WERI-Rb-1 (cell line): ENCODE measurements at places on chromosomes 2 and 18.

- no peak for DNase-seq
Measured at GRCh38 chr18:63828656-63829055, 53.4 kb downstream of the SERPINB7 start.

GRCh38 chr2:216071111-216071851, 10.3 kb downstream of the PECR start:
- no peak for DNase-seq

GRCh38 chr2:170022692-170023091, 155.3 kb upstream of the MYO3B start:
- no peak for DNase-seq

GRCh38 chr2:210553373-210553772, 3.0 kb upstream of the CPS1 start:
- DNase-seq, result no peak

DNA sequence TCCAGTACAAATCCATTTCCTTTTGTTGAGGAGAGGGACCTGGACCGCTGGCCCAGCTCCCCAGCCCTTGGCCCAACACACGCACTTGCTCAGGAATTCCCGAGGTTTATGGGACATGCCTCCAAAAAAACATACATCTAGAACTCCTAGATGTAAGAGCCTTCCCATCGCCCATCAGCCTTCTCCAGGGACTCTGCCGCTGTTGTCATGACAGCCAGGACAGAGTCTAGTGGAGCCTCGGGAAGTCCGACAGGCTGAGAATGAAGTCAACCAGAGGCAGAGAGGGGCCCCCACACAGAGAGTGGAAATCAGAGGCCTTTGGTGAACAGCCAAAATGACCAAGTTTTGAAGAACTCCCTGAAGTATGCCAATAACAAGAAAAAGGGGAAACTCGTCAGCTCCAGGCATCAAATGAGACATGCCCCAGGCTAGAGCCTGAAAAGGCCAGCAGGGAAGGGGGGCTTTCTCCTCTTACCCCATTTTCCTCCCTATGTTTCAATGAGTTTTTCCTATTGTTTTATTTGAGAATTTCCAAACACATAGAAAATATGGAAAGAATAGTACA, 43.2 kb upstream of the CAB39 start:
- DNase-seq, result no peak

- DNase-seq, result peak; percentile 63
Measured at GRCh38 chr18:50745945-50746344, 73.9 kb downstream of the MRO start.

DNA sequence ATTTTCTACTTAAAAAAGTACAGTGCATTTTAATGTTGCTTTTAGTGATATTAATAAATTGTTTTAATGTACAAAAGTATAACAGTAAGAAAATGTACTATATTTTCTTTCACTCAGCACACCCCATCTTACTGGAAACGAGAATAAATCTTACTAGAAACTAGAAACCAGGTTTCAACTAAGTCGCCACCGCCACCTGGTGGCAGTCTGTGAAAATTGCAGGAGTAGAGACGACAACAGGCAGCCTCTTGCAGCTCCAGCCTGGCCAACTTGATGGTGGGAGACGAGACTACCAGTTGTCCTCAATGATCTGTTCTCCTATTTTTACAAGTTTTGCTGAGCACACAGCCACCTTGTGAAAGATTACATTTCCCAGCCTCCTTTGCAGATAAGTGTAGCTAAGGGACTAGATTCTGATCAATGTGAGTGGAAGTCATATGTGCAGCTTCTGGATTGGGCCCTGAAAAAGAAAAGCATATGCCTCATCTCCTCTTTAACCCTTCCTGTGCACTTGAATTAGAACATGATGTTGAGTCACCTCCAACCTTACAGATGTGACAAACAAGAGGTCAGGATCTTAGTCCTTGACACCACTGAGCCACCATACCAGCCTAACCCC, 8.7 kb downstream of the OTOF start:
- peak; percentile 87 for DNase-seq

DNA sequence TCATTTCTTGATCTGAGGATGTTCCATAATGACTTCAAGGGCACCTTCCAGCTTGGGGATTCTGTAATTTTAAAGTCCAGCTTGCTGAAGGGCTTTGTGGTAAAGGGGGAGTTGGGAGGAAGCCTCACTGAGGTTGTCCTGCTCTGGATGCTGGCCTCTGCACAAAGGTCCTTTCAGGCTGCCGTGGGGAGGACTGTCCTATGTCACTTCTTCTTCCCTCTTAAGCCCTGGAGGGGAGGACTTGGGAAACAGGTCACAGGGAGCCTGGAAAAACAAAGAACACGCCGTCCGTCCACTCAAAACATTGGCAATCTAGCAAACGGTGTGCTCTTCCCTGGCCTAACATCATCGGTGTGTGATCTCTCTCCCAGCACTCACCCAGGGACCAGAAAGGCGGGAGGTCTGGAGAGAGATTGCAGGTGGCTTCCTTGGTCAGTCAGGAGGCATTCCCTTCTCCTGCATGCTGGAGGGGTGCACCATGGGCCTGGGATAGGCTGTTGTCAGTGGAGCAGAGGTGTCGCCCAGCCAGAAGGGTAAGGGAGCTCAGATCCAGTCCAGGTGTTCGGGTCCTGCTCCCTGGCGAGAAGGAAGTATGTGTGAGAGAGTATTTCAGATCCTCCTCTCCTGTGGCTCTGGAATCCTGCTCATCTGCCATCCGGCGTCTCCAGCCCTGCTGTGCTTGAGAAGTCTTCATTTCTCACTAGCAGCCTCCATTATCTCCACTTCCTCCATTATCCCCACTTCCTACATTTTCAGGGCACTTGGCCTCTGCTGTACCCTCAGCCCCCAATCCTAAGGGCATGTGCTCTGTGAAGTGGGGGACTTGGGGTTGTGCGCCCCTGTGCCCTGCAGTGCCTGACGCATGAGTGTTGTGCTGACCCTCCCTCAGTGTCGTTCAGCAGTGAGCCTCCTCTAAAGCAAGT, 20.1 kb downstream of the ASAP2 start:
- DNase-seq, result no peak

DNA sequence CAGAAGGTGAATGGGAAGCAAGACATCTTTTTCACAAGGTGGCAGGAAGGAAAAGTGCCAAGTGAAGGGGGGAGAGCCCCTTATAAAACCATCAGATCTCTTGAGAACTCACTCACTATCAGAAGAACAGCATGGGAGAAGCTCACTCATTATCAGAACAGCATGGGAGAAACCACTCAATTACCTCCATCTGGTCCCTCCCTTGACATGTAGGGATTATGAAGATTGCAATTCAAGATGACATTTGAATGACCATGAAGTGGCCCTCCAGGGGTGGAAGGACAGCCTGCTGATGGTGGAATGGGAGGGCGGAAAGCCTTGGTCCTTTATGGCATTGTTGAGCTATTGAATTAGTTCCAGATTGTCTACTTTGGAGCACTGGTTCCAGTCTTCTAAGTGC, 413.0 kb upstream of the MEX3C start:
- no peak for DNase-seq

- no peak for DNase-seq
Measured at GRCh38 chr2:213251618-213252017, 32.6 kb upstream of the SPAG16 start.

DNA sequence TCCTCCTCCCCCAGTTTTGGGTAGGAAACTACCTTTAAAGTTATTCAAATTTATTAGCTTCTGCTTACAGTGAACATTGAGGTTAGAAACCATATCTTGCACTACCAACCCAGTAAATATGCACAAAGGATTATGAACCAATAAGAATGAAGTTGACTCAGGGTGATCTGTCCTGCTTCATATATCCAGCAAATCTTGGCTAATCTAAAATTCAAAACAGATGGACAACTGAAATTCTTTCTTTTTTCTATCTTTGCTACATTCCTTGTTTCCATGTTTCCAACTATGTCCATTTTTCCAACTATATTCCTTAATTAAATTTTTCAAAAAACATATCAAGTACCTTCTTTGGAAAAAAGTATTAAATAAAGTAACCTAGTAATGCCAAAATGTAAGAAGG, 149.3 kb downstream of the FAM124B start:
- no peak for DNase-seq

- DNase-seq, result no peak
Measured at GRCh38 chr2:75894170-75894569, 183.5 kb upstream of the GCFC2 start.

DNA sequence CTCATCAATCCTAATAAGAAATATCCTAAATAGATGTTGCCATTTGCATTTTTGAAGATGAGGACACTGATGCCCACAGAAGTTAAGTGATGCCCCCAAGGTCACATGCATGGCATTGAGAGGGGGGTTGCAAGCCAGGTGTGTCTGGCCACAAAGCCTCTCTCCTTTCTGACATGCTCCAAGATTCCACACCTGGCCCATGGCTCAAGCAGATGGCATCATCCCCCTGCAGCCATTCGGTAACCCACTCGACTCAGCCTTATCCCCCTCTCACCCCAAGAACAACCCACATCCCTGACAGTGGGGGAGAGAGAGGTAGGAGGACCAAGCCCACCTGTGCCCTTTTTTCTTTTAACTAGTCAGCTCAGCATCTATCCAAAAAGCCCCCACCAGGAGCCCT, 16.5 kb upstream of the TEX51 start:
- no peak for DNase-seq

- DNase-seq, result no peak
Measured at GRCh38 chr2:108943751-108944150, 45.3 kb downstream of the EDAR start.

GRCh38 chr2:209845666-209846065, 74.0 kb downstream of the UNC80 start:
- no peak for DNase-seq

DNA sequence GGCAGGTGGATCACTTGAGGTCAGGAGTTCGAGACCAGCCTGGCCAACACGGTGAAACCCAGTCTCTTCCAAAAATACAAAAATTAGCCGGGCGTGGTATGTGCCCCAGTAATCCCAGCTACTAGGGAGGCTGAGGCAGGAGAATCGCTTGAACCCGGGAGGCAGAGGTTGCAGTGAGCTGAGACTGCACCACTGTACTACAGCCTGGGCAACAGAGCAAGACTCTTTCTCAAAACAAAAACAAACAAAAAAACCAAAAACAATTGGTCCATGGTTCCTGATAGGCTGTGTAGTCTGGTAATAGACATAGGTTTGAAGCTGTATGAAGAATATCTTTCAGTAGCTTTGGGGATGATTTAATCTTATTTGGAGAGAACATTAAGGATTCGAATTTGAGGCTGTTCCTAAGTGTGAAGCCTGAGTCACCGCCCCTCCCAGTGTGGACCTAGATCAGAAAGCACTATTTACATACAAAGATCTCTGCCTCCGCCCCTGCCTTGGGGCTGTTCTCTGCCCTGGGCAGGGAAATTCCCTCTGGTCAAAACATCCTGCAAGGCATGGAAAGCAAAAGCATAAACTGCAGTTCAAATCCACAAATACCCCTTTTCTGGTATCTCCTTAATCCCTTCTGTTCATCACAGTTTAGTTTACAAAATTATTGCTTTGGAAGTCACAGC, 52.8 kb upstream of the PMAIP1 start:
- DNase-seq, result no peak

- DNase-seq, result no peak
Measured at GRCh38 chr2:144334551-144334950, 185.4 kb downstream of the ZEB2 start.

DNA sequence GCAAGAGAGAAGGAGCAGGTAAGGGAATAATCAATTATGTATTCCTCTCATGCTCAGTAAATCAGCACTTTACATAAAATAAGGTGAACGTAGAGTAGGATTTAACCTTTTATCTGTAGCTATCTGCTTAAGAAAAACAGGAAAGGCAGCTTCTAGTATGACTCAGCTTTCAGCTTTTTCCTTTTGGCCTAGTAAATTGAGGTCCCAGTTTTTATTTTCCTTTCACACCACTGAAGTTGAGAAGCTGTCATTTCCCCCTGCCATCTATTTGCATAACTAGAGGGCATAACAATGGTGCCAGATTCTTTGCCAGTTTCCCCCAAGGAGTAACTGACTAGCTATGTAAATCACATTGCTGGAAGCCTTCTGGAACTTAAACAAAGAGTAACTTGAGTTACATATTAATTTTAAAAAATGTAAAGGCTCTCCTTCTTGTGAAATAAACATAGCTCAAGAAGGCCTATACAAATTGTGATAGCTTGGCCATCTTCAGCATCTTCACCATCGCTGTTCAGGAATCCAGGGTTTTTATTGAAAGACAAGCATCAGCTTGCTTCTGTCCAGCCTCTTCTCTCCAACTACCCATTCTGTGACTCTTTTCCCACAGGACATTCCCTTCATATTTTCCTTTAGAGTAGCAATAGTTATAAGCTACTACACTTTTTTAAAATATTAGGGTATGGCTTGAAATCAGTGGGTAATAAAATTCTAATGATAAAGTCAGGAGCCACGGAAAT, 97.0 kb downstream of the KYNU start:
- no peak for DNase-seq

DNA sequence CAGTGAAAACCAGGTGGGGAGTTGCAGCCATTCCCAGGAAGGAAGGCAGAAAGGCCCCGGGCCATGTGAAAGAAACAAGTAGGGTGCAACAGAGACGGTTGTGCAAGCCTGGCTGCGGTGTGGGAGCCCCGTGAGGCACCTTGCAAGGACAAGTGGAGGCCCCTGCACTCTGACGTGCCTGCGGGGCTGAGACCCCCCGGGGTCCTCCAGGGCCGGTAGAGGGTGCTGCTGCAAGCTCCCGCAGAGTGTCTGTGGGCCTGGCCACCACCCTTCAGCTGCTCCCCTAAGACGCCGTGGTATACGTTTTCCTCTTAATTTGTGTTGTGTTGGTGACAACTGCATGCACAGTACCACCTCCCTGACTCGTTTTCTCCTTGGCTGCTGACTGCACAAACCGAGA, 27.4 kb upstream of the MC5R start:
- DNase-seq, result no peak

GRCh38 chr2:95760806-95761525, 169.2 kb downstream of the TRIM43 start:
- DNase-seq, result no peak

DNA sequence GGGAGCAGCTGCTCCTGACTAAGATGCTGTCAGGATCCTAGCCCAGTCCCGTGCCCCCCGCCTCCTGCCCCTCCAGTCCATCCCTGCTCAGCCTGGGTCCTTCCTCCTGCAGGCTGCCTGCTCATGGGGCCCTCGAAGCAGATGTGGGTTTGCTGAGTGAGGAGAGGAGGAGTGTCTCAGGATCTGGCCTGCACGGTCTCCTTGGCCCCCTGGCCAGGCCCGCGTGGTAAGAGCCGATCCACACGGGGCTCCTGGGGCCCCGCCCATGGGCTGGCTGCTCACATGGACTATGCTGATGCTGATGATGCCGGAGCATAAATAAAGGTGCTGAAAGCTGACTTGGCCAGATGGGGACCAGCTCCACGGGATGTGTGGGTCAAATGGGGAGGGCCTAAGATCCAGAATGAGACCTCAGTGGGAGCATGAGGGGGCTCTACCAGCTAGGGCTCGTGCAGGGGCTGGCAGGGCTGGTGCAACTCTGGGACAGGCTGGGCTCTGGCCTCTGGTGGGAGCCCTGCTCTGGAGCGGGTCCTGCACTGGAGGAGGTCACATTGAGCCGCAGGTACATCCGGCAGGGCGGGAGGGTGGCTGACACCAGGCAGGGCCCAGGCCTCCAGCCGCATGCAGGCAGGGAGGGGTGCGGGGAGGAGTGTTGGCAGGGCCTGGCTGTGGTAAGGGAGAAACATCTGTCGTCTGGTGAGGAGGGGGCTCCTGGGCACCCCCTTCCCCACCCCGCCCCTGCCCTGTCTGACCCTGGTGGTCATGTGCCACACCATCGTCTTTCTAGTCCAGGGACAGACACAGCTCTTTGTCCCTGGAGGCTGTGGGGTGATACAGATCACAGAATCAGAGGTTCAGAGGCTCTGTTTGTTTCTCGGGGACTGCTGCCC, 275.3 kb upstream of the HDAC4 start:
- DNase-seq, result no peak
